ENCODE measurements at places on chromosomes 4 and X.

- DNase-seq: no peak
Observed at GRCh38 chr4:14348506-14348905, 653.8 kb upstream of the CPEB2 start.

DNA sequence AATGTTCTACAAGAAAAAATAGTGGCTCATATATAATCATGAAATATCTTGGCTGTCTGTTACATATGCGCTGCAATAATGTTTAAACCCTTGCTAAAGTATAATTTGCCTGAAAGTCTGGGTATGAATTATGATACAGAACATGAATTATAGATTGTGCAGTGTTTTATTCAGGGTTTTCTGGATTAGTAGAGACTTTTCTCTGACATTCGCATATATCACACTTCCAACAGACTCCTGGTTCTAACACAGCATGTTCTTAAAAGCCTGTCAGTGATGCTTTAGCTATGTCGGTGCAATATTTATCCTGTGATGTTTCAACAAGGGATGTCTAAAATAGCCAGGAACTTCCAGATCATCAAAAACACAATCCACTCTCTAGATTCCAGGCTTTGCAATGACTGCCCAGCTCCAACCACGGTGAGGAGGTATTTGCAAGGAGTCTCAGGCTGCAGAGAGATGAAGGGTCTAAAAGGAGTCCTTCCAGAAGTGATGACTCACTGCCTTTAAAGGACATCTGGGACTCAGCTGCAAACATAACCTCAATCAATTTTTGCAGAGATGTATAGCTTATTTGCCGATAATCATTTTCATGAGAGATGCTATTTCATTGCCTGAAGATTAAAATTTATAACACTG, 69.4 kb downstream of the RWDD4 start:
- DNase-seq: no peak

GRCh38 chrX:6052111-6052745, 176.4 kb downstream of the NLGN4X start:
- no peak for DNase-seq

GRCh38 chr4:149784018-149784417, 31.6 kb downstream of the IQCM start:
- DNase-seq: no peak

DNA sequence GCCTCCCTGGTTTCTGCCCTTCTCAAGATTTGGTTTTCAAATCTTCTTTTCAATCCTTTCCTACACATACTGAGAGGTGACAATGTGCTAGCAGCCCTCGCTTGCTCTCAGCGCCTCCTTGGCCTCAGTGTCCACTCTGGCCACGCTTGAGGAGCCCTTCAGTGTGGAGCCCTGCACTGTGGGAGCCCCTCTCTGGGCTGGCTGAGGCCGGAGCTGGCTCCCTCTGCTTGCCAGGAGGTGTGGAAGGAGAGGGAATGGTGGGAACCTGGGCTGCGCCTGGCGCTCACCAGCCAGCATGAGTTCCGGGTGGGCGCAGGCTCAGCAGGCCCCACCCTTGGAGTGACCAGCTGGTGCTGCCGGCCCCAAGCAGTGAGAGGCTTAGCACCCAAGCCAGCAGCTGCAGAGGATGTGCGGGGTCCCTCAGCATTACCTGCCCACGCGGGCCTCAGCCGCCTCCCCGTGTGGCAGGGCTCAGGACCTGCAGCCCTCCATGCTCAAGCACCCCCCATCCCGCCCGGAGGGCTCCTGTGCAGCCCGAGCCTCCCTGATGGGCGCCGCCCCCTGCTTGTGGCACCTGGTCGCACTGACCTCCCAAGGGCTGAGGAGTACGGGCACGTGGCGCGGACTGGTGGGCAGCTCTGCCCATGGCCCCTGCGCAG, 127.5 kb downstream of the COX7B2 start:
- no peak for DNase-seq

DNA sequence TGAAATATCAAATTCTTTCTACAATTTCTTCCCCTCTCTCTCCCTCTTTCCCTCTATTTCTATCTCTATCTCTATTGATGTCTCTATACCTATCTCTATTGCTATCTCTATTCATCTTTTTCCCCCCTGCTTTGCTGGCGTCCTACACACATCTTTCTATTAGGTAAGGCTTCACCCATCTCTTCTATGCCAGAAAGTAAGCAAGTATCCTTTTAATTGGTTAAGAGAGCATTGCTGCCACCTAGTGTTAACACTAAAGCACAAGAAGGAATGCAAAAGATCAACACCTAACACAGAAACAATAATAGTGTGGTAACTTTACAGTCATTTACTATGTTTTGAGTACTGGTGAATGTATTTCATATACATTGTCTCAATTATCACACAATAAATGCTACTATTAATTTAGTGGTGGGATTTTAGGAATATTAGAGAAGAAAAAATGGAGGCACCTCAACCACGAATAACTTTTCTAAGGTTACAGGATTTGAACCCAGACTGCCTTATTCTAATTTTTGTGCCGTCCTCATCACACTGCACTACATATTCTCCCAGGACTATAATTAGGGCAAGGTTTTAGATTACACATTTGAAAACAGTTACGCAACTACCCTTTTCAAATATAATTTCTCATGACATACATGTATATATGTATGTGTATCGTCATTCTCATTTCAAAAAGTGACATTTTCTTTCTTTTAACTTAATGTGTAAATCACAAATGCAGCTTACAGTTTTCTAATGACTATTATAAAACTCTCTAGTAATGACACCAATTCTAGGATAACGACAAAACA, 3.7 kb upstream of the C4orf36 start:
- no peak for DNase-seq

DNA sequence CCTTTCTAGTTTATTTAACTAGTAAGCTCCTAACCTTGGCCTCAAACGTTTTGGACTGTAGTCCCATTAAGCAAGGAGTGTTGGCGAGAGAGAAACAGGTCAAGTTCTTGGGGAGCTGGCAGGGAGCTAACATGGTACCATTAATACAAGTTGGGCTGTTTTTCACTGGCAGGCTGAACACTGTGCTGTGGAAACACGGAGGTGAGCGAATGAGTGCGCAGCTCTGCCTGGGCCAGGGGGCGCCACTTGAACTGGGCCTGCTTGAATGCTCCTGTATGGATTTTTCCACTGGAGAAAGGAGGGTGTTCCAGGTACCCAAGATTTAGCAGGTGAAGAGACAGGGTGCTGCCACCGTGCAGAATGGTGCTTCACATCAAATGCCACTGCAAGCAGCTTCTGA, 7.4 kb upstream of the SMS start:
- DNase-seq: no peak

DNA sequence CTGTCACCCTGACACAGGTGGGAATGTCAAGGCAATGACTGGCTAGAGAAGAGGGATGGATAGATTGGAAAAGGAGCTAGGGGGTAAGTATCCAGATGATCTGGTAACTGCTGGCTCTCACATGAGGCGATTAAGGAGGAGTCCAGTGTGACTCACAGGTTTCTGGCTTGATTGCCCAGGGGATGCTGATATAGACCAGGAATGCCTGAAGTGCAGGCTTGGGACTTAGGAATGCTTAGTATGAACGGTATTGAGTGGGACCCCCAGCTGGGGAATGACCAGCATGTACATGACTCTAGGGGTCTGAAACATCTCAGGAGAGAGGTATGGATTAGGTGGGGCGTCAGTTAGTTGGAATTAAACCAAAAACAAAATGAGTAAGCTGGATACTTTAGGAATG, 65.8 kb upstream of the PRPS1 start:
- no peak for DNase-seq
